ENCODE measurements at places on chromosomes 5 and 9.

- DNase-seq: no peak
Measured at GRCh38 chr5:14165375-14166106, 22.4 kb downstream of the TRIO start.

GRCh38 chr5:143279698-143280097, 123.8 kb downstream of the NR3C1 start:
- DNase-seq: no peak

GRCh38 chr5:170302653-170303501, 5.3 kb upstream of the LCP2 start:
- peak; percentile 39 for DNase-seq

DNA sequence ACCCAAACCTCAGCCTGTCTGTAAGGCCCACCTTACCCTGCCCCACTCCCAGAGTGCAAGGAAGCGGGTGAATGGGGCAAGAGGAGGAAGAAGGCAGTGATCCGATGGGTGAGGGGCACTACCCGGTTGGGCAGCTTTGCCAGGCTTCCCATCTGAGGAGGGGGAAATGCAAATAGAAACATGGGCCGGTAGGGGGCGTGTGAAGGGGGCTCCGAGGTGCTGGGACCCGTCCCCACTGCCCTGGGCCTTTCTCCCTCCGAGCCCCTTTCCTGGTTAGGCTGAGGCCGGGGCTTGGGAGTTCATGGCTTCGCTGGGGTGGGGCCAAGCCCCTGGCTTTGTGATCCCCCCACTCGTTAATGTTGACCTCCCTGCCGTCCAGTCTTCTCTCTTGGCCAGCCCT, 23.6 kb upstream of the MYORG start:
- no peak for DNase-seq

GRCh38 chr5:28961816-28962215, 1923.4 kb upstream of the CDH9 start:
- DNase-seq: no peak

- no peak for DNase-seq
Measured at GRCh38 chr5:83568186-83568585, 96.6 kb downstream of the VCAN start.

All from stimulated activated CD4-positive, alpha-beta T cell treated with anti-CD3 and anti-CD28 coated beads, Interleukin-15, amount 100 ng/mL, for 48 hours (primary cell).